Stimulated activated CD4-positive, alpha-beta T cell treated with anti-CD3 and anti-CD28 coated beads, Interleukin-4, amount 100 ng/mL, for 1 hour (primary cell): ENCODE measurements at places on chromosomes 7 and 10.

- DNase-seq = no peak
Measured at GRCh38 chr10:76939933-76940468, 697.6 kb downstream of the KCNMA1 start.

GRCh38 chr7:98329791-98330373 lies 48.4 kb downstream of the BRI3 start:
- no peak for DNase-seq

GRCh38 chr7:50481867-50482266 lies 31.7 kb upstream of the FIGNL1 start:
- DNase-seq = no peak

- DNase-seq = peak; percentile 32
Measured at GRCh38 chr7:37833107-37833817, 15.1 kb upstream of the NME8 start.

GRCh38 chr10:79069325-79070080 lies 737 bp downstream of the ZMIZ1 start:
- DNase-seq = peak; percentile 66

GRCh38 chr7:108623220-108623619 lies 53.5 kb downstream of the DNAJB9 start:
- no peak for DNase-seq
